ENCODE measurements at places on chromosomes 7 and 10.

DNA sequence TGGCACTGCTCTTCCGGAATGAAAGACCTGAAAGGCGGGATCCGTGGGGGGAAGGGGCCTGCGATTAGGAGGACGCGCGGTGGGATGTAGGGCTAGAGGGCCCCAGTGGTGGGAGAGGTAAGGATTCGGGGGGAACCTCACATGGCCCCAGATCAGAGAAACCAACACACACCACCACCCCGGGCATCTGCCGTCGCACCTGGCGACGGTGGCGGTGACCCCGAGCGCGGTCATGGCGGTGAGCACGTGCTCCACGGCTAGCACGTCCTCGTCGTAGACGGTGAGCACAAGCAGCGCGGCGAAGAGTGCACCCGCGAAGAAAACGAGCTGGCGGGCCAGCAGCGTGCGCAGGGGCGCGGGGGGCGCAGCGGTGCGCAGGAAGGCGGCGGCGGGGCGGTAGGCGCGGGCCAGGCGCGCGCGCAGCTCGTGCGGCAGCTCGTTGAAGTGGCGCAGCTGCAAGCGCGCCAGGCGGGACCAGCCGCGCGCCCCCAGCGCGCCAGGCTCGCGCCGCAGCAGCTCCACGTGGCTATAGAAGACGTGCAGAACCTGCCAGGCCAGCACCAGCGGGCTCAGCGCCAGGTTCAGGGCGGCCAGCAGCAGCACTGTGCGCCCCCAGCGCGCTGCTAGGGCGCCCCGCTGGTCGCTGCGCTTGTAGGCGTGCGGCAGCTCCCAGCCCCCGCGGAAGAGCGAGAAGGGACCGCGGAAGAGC is 5.7 kb downstream of the ATG9B start:
- peak; percentile 42 for DNase-seq

DNA sequence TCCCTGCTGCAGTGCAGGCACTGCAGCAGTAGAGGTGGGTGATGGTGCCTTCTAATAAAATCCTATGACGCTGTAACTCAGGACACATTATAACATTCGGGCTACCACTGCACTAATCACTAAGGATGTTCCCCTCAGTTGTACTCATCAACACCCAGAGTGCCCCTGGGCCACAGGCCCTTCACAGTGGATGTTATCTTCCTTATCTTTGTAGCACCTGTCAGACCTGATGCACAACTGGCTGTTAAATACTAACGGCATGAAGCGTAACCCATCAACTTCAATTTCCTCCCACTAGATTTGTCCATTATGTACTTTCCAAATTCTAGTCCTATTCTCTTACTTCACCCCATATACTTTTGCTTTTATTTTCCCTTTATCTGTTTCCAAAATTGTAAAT is 66.3 kb downstream of the PARD3 start:
- DNase-seq = no peak

DNA sequence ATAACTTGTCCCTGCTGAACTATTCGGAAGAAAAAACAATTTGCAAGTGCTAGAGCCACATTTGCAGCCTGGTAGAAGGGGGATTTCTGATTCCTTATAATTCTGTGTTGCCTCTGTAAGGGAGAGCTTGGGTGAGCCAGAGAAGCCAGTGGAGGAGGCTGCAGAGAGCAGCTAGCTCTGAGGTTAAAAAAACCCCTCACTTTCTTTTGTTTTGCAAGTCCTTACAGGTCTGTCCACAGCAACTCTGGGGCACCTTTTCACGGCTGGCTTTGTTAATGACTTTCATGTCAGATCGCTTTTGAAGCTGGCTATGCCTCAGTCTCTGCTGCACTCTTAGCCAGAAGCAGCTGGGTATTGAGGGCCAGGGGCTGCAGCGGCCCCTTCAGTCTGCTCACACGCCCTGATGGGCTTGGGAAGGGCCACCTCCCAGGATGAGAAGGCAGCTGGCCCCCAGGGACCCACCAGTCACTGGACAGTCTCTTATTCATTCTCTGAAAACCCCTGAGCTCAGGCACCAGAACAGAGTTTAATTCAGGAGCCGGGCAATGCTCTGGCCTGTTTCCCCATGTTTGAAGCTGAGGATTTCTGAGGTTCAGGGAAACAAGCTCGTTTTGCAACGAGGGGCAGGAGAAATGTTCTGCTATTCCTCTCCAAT is 30.9 kb downstream of the TRIM8 start:
- no peak for DNase-seq

GRCh38 chr10:47160261-47160908 is 139.6 kb upstream of the GDF10 start:
- no peak for DNase-seq

DNA sequence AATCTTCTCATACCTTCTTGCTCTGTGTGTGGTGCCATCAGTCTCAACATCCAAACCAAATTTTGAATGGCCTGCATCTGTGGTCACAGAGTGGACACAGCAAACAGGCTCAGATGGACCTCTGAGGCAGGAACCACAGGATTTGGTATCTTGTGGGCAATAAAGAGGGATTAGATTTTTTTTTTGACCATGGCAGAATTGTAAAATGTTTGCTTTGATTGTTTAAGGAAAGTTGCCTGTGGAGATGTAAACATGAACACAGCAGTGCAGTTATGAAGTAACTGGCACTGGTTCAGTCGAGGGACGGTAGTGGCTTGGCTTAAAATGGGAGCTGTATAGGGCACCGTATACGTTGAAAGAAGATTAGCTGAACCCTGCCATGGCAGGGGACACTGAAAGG is 464.7 kb downstream of the SH2D4B start:
- no peak for DNase-seq

DNA sequence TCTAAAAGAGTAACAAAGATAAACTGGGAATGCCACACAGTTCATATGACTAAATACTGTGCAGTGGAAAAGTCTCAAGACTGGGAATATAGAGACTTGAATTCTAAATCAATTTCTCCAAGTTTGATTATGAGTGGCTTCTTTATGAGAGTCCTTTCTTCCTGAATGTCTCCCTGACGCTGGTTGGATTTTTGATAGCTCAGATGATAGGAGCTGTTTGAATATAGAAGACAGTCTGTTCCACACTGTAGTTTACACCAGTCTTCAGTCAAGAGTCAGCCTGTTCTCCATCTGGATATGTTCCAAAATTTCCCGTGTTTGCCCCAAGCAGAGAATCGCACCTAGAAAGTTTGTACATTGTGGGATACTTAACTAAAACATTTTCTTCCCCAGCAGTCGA is 173.7 kb downstream of the LRMDA start:
- no peak for DNase-seq

DNA sequence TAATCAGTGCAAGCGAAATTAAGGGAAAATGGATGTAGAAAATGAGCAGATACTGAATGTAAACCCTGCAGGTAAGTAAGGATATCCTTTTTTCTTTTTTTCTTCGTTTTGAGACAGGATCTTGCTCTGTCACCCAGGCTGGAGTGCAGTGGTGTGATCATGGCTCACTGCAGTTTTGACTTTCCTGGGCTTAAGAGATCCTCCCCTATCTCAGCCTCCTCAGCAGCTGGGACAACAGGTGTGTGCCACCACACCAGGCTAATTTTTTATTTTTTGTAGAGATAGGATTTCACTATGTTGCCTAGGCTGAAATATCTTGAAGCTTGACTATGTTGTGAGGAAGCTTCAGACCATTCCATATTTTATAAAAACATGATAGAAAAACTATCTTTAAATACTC is 4.3 kb downstream of the PDCD4 start:
- no peak for DNase-seq

GRCh38 chr10:88820748-88821401 is 18.3 kb downstream of the LIPM start:
- no peak for DNase-seq

DNA sequence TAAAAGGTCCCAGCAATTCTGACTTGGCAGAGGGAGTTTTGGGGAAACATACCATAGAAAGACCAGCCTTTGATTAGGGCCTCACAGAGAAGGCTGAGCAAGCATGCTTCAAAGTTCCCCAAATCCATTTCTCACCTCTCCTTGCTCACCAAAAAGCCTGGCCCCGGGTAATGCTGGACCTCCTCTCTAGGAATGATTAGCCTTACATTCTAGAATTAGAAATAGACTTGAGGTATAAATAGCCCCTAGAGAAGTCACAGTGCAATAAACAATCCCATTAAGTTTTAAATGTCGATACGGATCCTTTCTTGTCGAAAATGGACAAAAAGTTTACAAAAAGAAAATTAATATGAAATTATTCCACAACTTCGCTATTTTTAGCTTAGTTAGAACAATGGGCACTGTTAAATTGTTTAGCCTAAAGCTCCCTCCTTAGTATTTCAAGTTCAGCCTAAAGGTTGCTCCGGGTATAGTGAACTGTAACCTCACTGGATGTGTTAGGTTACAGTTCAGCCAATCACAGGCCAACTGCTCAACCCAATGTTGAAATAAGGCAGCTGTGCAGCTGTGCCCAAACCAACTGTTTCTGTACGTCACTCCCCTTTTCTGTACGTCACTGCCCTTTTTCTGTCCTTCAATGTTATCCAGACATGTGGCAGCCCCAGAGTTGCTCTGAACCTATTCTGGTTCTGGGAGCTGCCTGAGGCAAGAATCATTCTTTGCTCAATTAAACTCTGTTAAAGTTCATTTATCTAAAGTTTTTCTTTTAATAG is 7.9 kb upstream of the GSDME start:
- DNase-seq = no peak

DNA sequence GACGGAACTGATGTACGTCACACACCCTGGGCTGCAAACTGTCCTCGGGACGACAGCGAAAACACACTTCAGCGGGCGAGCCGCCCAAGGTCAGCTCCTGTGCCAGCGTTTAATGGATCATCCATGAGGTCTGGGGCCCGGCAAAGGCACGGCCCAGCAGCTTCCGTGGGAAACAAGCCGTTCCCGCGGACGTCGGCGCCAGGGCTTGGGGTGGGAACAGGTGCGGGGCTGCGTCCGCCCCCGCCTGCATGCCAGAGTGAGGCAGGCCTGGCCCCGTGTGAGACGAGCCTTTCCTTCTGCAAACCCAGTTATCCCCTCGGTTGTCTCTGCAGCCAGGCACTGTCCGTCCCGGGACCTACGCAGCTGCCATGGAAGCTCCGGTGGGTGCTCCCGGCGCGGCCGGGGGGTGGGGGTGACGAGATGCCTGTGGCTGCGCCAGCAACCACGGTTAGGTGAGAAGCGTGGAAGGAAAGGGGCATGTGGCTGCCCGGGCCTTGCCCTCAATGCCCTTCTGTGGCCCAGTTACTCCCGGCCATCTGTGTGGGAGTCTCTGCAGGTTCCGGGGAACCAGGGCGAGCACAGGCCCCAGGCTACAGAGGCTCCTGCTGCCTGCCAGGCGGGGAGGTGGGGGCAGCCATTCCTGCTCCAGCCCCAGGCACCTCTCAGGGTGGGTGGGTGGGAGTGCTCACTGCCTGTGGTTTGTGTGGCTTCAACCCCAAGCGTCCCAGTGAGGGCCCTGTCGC is 42.2 kb upstream of the PDGFA start:
- no peak for DNase-seq

GRCh38 chr10:110994406-110995086 is 75.1 kb downstream of the SHOC2 start:
- no peak for DNase-seq

DNA sequence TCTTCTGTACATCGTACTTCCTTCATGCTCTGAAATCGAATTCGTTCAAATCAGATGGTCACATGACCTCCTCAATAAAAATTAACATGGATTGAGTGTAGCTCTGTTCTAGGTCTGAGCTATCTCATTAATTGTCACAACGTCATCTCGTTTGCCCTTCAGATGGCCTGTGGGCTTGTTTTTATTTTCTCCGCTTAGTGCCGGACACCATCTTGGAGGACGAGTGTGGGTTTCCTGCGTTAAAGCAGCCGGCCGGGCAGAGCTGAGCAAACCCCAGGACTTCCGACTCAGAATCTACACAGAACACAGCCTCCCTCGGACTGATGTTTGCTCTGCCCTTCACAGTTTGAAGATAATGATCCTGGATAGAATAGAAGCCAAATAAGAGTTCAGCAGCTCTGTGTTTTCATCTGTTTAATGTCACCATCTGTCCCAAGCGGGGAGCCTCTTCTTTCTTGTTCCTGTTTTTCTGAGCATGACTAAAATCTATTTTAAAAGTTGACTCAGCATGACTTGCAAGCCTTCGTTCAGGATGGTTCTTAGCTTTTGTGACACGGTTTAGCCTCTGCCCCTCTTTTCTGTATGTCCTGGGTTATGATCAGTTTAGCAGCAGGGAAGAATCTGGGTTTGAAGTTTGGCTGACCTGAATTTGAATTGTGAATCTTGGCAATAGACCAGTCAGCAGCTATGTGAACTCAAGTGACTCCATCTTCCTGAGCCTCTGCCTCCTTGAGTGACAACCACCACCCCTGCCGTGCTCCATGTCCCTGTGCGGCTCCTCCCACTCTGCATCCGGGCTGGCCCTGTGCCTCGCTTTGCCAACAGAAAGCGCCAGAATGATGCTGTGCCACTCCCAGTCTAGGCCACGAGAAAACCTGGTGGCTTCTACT is 30.6 kb upstream of the GALNTL5 start:
- DNase-seq = no peak

GRCh38 chr7:54705436-54705835 is 53.6 kb downstream of the SEC61G start:
- no peak for DNase-seq

- no peak for DNase-seq
These were observed 531 bp downstream of the IKZF1 start for GRCh38 chr7:50304911-50305582.

GRCh38 chr10:126924915-126925300 is 19.7 kb downstream of the DOCK1 start:
- DNase-seq = no peak

DNA sequence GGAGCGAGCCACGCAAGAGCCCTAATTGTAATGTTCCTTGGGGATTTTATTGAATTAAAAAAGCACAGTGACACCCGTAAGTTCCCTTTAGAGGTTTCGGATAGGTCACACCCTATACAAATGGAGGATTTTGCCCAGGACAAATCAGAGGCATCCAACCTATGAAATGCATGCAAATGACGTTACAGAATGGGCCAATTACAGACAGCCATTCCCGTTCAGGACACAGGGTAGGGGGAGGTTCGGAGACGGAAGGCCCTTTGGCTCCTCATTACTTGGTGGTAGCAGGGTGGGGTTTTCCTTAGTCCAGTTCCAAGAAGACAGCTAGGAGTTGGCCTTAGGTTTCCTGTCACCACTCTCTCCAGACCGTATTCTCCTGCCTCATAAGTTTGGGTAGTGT is 754.1 kb downstream of the IPMK start:
- DNase-seq = no peak

GRCh38 chr10:115659616-115660015 is 566.5 kb downstream of the ATRNL1 start:
- no peak for DNase-seq

GRCh38 chr7:80604436-80604835 is 34.0 kb upstream of the CD36 start:
- DNase-seq = no peak

GRCh38 chr10:70344144-70344543 is 38.3 kb downstream of the LRRC20 start:
- no peak for DNase-seq

GRCh38 chr10:99115703-99116102 is 119.9 kb downstream of the HPSE2 start:
- DNase-seq = no peak

- no peak for DNase-seq
These were observed 275.7 kb upstream of the LRGUK start for GRCh38 chr7:133851411-133851810.

DNA sequence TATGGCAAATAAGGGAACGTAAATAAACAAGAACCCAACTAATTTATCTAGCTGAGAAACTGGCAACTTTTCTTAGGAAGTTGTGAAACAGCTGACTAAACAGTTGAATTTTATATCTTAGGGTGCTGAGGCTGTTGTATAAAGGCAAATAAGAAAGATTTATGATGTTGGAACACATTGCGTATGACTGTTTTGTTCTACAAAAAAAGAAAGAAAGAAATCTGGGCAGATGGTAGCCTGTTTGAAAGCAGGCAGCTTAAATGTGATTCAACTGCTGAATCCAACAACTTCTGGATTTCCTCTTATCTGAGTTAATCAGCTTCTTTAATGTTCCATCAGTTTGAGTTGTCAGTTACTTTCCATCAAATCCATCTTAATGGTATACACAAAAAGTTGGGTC is 214.5 kb downstream of the SNX13 start:
- no peak for DNase-seq

Measured in activated gamma-delta T cell (primary cell).